Kidney capillary endothelial cell (primary cell): ENCODE measurements at places on chromosomes 11 and 22.

DNA sequence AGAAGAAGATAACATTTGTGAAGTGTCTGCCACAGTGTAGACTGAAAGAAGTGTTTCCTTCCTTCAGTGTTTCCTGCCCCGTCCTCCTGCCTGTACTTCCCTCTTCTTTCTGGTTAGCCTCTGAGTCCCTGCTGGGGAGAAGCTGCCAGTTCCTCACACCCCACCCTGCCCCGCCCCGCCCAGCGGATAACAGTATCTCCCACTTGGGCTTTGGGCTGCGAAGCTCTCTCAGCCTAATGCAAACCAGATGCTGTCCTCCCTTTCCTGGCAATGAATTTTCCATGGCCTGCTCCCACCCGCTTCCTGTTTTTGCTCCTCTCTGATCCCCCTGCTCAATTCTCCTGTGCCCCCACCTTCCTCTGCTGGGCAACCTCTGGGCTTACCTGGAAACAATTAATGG is 5.2 kb upstream of the RAB3IL1 start:
- DNase-seq, result no peak

DNA sequence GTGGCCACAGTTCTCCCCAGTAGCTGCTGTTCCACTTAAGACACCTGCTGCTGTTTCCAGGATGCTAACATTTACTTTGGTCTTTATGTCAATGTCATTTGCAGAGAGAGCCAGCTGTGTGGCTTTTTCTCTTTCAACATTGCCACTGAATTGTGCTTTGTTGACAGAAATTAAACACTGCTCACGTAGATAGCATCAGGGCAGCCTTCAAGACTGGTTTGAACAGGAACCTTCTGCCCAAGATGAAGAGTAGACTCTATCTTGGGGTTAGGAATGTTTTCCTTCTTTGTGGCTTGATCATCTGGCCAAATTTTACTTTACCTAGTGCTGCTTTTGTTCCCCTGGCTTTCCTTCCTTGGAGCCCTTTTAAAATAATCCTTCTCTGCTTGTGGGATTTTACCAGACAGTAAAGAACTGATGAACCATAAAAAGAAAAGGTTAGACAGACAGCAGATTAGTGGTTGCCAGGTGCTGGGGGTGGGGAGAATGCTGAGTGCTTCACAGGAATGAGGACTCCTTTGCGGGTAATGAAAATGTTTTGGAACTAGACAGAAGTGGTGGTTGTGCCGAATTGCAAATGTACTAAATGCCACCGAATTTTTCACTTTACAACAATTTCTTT is 22.7 kb upstream of the XBP1 start:
- DNase-seq, result no peak

- DNase-seq, result no peak
Observed at GRCh38 chr11:87466223-87466622, 428.5 kb downstream of the TMEM135 start.

DNA sequence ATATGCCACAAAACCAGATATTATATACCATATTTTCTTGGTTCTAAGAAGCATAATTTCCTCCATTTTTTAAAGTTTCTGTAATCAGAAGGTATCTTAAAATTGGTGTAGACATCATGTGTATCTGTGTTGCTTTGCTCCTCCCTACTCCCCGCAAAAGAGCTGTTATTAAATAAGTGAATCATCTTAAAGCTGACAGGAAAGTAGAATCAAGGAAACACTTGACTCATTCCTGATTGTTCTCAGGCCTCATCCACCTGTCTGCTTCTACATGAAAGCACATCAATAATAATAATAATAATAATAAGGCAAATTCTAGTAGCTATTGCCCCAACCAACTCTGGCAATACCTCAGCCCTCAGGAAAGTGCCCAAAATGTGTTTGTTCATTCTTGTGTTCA is 26.2 kb upstream of the GUCY1A2 start:
- peak; percentile 21 for DNase-seq

- no peak for DNase-seq
Observed at GRCh38 chr11:113649311-113649710, 56.8 kb downstream of the TMPRSS5 start.

DNA sequence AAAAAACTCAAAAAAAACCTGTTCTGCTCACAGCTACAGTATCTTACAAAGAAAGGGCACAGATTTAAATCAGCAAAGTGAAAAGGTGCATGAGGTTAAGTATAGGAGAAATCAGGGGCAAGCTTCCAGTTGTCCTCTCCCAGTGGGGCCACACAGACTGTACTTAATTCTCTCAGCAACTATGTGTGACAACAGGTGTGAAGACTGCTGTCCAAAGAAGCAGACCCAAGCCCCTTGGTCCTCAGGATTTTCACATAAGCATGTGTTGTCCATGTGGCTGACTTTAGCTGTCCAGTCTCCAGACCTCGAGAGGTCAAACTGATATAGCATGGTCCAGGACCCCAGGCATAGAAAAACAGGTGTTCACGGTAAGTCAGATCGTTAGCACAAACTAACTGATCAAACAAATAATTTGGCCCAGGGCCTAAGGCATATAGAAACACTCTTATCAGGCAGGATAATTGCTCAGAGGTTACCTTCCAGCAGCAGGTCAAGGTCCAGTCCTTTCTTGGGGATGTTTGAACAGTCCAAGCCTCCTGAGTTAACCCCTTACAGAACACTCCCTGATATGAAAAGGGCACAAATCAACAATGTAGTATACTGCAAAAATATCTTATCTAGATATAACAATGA is 21.1 kb upstream of the CSTF3 start:
- DNase-seq, result no peak
